ENCODE measurements at places on chromosomes 5 and 9. TPM values are rescaled to one million over a fixed set of nuclear protein-coding genes. Genes with fewer than 3 reads are reported as not detected.

GCNT4 gene
- total RNA-seq = not detected

PAEP gene
- total RNA-seq = not detected

- peak; percentile 63 for DNase-seq
Observed at GRCh38 chr9:33517373-33517772, 6.7 kb upstream of the ANKRD18B start.

DNA sequence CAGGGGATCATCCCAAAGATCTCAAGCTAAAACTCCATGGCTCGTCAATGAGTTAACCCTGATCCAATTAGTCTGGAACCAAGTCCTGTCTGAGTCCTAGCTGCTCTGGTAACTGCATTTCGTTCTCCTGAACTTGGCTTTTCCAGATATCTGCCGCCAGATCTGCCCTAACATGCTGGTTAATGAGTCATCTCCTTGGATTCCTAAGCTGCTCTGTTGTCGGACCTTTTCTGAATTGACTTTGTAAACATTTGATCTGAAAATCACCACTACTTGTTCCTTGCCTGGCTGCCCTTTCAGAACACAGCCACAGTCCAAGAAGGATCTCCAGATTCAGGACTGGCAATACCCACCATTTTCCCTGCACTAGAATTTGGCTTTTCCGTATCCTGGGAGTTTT is 473.0 kb downstream of the ZSWIM6 start:
- DNase-seq = peak; percentile 74

DNA sequence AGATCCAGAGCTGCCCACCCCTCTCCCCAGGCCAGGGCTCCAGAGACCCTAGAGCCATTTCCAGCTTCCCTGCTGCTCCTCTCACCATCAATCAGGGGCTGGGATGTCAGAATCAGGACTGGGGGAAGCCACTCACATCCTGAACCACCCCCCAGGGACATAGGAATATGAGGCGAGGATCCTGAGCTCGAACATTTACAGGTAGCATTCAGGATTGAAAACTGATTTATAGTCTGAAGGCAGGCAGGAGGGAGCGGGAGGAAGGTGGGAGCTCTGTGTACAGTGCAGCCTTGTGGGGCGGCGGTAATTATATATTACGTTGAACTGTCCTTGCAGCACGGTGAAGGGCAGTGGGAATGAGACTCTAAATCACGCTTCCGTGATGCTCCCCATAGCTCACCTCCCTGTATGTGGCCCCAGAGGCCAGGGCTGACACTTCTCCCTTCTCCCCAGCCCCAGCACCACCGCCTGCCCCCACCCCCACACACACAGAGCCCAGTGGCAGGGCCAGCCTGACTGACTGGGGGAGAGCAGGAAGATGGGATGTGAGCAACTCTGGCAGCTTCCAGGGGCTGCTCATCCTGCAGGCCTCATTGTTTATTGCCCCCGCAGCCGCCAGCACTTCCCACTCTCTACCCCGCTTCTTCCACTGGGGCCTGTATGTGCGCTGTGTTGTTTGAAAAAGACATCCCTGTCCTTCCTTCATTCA is 76.0 kb upstream of the HSPA9 start:
- DNase-seq = no peak

Data from HT-29 (cell line).